ENCODE measurements at places on chromosomes 11 and 22.

- peak; percentile 40 for DNase-seq
Measured at GRCh38 chr22:41338614-41339212, 37.4 kb downstream of the ZC3H7B start.

GRCh38 chr11:131064373-131064991 is 148.2 kb upstream of the SNX19 start:
- peak; percentile 64 for DNase-seq

DNA sequence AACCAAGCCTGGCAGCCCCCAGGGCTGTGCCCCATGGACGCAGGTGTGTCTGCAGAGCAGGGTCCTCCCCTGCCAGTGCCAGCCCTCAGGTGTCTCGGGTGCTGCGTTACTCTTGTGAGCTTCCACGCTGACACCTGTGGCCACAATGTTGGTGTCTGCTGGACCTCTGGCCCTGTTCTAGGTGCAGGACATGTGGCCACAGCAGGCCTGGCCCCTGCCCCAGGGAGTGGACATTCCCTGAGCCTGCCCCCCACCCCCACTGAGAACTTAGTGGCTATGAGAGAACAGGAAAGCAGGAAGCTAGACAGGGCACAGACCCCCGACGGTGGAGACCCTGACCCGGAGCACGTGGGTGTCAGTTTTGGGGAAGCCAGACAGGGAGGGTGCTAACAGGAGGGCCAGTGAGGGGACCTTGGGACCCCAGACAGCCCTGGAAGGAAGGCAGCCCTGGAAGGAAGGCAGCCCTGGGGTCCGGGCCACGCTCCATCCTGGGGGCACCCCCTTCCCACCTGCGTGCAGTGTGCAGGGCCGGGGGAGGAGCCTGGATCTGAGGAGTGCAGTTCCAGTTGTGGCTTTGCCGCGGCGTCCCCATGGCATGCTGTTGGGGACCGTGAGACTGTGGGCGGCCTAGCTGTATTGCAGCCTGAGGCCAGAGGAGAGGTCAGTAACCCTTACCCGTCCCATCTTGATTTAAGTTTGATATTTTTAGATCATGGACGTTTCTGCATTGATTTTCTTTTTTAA is 43.9 kb upstream of the PPARA start:
- no peak for DNase-seq

- DNase-seq = no peak
Measured at GRCh38 chr11:120649316-120649715, 137.8 kb downstream of the GRIK4 start.

DNA sequence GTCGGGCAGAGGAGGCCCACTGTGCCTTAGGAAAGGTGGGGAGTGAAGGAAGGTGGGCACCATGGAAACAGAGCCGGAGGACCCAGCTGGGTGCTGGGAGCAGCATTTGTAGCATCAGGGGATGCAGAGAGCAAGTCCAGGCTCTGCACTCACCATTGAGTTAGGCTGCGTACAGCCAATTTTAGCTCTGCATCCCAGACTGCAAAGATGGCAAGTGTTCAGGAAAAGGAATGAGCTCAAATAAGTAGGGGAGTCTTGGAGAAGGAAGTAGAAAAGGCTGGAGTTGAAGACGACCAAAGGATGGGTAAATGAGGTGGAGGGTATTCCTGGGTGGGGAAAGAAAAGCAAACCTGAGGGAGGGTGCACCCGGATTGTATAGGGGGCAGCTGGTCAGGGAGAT is 31.6 kb upstream of the ETS1 start:
- no peak for DNase-seq

GRCh38 chr11:78234006-78234405 is 45.3 kb downstream of the USP35 start:
- no peak for DNase-seq

DNA sequence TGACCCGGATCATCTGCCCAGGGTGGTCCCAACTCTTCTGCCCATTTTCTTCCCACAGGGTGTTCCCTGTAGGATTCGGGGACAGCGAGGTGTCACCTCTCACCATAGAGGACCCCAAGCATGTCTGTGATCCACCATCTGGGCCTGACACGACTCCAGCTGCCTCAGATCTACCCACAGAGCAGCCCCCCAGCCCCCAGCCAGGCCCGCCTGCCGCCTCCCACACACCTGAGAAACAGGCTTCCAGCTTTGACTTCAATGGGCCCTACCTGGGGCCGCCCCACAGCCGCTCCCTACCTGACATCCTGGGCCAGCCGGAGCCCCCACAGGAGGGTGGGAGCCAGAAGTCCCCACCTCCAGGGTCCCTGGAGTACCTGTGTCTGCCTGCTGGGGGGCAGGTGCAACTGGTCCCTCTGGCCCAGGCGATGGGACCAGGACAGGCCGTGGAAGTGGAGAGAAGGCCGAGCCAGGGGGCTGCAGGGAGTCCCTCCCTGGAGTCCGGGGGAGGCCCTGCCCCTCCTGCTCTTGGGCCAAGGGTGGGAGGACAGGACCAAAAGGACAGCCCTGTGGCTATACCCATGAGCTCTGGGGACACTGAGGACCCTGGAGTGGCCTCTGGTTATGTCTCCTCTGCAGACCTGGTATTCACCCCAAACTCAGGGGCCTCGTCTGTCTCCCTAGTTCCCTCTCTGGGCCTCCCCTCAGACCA is 24.0 kb downstream of the CSF2RB start:
- DNase-seq = no peak

DNA sequence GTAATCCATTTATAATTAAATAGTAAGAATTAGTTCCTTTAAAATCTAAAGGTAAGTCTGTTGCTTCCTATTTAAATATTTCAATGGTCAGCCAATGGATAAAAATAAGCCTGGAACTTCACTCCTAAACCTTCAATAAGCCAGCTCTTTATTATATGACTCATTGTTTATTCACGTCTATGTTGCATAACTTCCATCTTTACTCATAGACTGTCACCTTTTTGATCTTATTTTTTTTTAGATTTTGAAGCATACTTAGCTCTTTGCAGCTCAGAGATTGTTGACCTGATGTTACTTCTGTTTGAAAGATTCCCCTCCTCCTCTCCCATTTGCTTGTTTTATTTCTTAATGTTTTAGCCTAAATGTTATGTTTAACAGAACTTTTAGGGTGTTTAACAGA is 1571.2 kb upstream of the RAG2 start:
- peak; percentile 2 for DNase-seq

DNA sequence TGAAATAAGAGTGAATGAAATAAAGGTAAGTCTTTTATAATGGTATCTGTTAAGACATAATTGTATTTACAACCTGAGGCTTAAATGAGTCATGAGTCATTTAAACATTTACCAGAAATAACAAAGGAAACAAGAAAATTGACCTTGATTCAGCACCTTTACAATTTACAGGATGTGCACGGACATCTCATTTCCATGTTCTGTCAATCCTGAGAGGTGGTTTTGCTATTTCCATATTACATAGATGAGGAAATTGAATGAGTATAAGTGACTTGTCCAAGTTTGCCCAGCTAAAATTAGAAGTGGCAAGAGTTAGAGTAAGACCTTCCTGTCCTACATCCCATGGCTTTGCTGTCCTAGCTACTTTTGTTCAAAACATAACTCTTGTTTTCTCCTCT is 89.1 kb downstream of the TRIM44 start:
- no peak for DNase-seq

DNA sequence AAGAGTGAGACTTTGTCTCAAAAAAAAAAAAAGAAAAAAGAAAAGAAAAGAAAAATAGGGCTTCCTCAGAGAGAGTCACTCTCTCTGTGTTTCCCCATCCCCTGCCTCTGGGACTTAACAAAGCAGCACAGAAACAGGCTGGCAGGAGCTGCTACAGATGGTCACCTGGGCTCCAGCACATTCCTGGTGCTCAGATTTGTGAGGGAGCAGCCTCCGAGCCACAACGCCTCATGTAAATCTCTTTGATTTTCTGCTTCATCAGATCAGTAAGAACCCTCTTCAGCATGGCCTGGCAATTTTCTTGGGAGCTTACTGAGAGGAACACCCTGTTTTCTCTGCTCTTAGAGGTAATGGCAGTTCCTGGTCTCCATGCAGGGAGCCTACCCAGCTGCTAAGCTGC is 15.2 kb upstream of the LDHA start:
- DNase-seq = no peak

DNA sequence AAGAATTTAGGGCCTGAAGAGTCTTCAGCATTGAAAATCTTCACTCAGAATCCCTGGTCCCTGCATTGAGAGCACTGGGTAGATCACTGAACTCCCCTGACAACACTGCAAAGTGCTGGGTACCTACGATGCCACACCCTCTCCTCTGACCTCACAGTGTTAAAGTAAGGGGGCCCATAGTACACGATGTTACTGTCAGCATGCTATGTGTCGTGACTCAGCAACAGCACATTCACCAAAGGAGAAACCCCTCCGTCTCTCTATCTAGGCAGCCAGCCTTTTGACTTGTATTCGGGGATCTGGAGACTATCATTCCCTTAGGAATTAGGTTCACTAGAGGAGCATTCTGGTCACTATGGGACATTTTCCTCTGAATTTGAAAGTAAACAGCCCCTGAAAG is 67.4 kb upstream of the PITPNB start:
- DNase-seq = no peak

DNA sequence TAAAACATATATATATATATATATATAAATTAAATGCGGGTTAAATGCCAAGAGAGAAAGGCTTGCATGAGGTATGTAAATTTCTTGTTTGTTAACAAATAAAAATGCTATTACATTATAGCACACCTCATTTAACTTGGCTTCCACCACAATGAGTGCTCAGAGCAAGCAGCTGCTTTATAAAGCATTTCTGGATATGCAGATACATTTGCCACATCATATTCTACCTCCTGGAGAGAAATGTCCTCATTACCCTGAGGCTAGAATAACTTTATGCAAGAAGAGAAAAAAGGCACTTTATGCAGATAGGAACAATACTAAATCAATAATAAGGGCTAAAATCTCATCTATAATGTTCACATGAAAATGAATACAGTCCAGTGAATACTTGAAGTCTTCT is 181.7 kb upstream of the CCDC90B start:
- no peak for DNase-seq

- DNase-seq = peak; percentile 9
Measured at GRCh38 chr11:33775832-33776470, 1.6 kb upstream of the FBXO3 start.

GRCh38 chr11:33753304-33753967 is 17.2 kb upstream of the CD59 start:
- peak; percentile 76 for DNase-seq

DNA sequence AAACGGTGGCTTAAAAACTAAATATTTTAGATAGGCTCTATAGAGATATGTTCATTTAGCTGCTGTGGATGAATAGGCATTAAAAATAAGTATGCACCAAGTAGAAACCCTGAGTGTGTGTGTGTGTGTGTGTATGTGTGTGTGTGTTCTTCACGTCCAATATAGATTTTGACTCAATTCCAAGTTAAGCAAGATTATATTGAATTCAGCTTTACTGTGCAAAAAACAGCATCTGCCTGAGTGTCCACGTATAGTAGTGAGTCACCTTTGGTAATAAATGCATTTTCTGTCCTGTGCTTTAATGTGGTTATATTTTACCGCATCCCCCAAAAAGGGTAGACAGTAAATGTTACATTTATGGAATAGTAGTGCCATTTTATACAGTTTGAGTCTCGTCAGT is 71.2 kb downstream of the PDHX start:
- peak; percentile 16 for DNase-seq

DNA sequence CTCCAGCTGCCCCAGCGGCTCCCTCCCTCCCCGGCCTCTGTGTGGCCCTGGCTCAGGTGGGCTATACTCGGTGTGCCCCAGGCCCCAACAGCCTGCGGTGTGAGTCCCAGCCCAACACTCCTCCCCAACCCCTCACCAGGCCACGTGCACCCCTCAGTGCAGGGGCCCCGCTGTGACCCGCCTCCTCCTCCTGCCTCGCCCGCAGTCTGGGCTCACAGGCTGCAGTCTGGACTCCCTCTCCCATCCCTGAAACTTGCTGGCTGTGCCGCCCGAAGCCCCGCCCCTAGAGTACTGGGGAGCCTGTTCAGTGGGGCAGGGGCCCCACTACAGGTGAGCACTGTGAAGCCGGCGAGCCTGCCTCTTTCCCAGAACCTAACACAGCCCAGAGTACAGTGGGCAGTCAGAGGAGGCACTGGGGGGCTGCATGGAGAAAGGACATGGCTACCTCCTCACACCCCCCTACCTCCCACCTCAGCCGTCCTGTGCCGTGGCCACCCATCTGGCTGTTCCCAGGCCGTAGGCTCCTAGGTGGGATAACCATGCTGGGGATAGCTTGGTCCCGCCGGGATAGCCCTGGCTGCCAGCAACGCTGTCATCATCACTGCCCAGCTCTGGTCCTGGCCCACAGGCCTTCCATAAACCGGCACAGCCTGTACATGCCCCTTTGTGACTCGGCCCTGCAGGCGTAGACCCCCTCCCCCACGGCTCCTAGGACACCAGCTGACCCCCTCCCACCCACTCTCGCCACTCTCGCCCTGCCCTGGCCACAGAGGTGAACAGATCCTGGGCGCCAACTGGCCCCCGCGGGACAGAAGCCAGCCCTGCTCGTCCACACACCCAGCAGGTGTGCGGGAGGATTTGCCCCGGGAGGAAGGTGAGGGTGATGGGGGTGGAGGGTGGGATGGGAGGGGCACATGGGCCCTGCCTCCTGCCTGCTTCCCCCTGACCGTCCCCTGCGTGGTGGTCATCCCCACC is 29.7 kb downstream of the CELSR1 start:
- DNase-seq = no peak

DNA sequence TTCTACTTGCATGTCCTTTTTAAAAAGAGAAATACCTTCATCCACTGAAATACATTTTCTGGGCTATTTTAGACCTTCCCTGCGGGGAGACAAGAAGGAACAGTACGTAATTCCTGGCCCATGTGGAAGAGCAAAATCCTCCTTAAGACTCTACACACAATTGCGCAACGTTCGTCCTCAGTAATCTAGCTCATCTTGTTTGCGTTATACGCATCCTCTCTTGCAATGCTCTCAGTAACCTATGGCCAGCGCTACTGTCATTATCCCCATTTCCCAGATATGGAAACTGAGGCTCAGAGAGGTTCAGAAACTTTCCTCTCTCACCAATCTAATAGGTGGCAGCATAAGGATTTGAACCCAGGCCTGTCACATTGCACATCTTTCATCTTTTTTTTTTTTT is 54.6 kb downstream of the RPUSD4 start:
- DNase-seq = no peak

- peak; percentile 19 for DNase-seq
Measured at GRCh38 chr11:102546427-102546826, 15.9 kb upstream of the MMP7 start.

DNA sequence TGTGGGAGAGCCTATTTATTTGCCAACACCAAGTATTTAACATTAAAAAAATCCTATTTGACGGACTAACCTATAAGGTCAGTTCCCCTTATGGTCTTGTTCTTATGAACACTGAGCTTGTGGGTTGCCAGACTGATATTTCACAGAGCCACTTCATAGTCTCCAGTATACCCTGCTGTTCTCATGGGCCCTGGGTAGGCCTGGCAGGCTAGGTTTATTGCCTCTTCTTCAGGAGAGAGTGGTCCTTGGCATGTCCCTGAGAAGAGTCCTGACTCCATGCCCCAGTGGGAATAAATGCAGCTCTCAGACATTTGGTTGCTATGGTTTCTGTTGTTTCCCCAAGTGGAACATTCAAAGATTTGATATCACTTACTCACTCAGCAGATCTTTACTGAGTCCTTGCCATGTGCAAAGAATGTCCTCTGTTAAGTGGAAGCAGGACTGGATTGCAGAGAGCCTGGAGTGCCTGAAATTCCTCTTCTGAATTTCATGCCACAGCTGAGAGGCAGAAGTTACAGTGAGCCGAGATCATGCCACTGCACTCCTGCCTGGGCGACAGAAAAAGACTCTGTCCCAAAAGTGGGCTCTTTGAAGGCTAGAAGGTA is 15.7 kb downstream of the SLC5A1 start:
- peak; percentile 9 for DNase-seq

- no peak for DNase-seq
Measured at GRCh38 chr11:325796-326591, 5.3 kb upstream of the IFITM3 start.

- DNase-seq = no peak
Measured at GRCh38 chr11:105861225-105861624, 160.8 kb downstream of the MSANTD4 start.

Measured in fibroblast of the aortic adventitia (primary cell).